Breast epithelium (tissue), 4 donors: ENCODE measurements at places on chromosomes 5 and 9. TPM values are rescaled to one million over a fixed set of nuclear protein-coding genes. Genes with fewer than 3 reads are reported as not detected.

DNA sequence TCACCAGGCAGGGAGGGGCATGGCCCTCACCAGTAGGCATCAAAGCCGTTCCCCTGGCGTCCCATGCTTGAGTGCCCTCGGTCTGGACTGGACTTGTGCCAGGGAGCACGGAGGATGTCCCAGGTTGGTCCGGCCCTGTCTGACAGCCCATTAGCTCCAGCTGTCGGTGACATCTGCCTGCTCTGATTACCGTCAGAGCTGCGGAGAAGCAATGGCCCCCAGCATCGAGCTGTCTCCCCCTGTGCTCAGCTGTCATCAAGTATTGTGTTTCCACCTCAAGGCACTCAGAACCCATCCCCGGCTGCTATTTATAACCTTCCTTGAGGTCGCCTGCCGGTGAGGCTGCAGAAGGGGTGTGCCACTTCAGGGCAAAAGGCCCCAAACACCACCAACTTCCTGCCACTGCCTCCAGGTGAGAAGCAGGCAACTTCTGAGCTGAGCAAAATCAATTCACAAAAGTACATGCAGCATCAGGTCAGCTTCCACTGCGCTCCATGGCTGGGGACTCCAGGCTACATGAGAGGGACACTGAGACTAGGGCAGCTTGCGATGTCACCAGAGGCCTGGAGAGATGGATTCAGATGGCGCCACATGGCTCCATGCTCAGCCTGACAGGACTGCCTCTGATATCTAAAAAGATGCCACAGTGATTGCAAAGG, 142.7 kb downstream of the C5orf15 start:
- H3K4me3 ChIP-seq: no peak overlapping the region
- peaks cover 7% of the 10 kb centered on the region for H3K4me1 ChIP-seq
- no peak overlapping the region for H3K27ac ChIP-seq
- H3K36me3 ChIP-seq: no peaks in the 10 kb centered on the region

- no peak for DNase-seq
- H3K27ac ChIP-seq: no peak overlapping the region
These were observed 387.8 kb downstream of the GADD45G start for GRCh38 chr9:89992326-89993198.

GRCh38 chr5:14237317-14238086, 94.4 kb downstream of the TRIO start:
- H3K27me3 ChIP-seq: no peaks in the 10 kb centered on the region
- no peaks in the 10 kb centered on the region for H3K36me3 ChIP-seq
- no peak overlapping the region for H3K4me3 ChIP-seq
- H3K4me1 ChIP-seq: no peaks in the 10 kb centered on the region
- no peak for DNase-seq

- no peaks in the 10 kb centered on the region for H3K27me3 ChIP-seq
- DNase-seq: no peak
- peak overlapping the region; percentile 55 for H3K4me3 ChIP-seq
- H3K36me3 ChIP-seq: no peaks in the 10 kb centered on the region
- peak overlapping the region; percentile 18 for H3K27ac ChIP-seq
These were observed 6.4 kb downstream of the SOWAHA start for GRCh38 chr5:132819468-132819867.

GRCh38 chr5:143130613-143131305, 272.7 kb downstream of the NR3C1 start:
- no peak overlapping the region for H3K27ac ChIP-seq
- no peaks in the 10 kb centered on the region for H3K27me3 ChIP-seq
- DNase-seq: no peak
- no peaks in the 10 kb centered on the region for H3K4me1 ChIP-seq

- peak overlapping the region; percentile 92 for H3K27ac ChIP-seq
- H3K27me3 ChIP-seq: no peaks in the 10 kb centered on the region
- no peak for DNase-seq
- H3K4me3 ChIP-seq: no peak overlapping the region
These were observed 16.0 kb downstream of the ANGPTL2 start for GRCh38 chr9:127106466-127106855.

- no peaks in the 10 kb centered on the region for H3K27me3 ChIP-seq
- H3K4me3 ChIP-seq: no peak overlapping the region
- no peak for DNase-seq
- no peaks in the 10 kb centered on the region for H3K4me1 ChIP-seq
- no peak overlapping the region for H3K27ac ChIP-seq
- H3K36me3 ChIP-seq: no peaks in the 10 kb centered on the region
These were observed 91.8 kb upstream of the TXNDC8 start for GRCh38 chr9:110429453-110429852.

Gene INSYN2B
- 1.3 TPM for total RNA-seq

Gene FOXD4L6
- 0.15 TPM for total RNA-seq

Gene SNX24
- 15.4 TPM for total RNA-seq

Gene SPINK4
- total RNA-seq: not detected
